Thyroid gland (tissue), 4 donors: ENCODE measurements at places on chromosomes 11 and 22.

DNA sequence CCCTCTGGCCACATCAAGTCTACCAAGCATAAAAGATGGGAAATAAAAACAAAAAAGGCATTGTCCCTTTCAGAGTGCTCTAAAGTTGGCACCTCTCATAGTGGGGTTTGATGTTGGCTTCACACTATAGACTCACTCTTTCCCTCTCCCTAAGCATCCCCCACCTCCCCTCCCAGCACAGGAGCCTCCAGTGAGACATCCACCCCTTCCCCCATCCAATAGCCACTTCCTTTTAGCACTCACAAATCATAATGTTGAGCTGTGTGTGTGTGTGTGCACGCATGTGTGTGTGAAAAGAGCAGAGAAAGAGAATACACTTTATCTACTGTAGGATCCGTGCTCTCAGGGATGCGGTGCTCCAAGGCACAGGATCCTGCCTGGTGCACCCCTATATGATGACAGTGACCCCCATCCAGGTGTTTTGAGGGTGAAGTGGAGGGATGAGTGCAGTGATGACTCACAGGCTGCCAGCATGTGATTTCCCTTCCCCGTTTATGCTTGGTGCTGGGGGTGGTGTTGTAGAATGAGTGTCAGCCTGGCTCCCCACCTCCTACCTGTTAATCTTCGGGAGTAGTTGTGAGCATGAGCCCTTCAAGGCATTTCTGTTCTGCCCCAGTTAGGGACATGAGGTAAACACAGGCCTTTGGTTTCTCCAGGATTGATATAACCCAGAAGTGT, 235.2 kb upstream of the B3GAT1 start:
- DNase-seq = no peak

GRCh38 chr22:22738959-22739585, 94.7 kb downstream of the GGTLC2 start:
- no peak for DNase-seq

GRCh38 chr11:12372111-12372510, 5.3 kb upstream of the PARVA start:
- DNase-seq = no peak

DNA sequence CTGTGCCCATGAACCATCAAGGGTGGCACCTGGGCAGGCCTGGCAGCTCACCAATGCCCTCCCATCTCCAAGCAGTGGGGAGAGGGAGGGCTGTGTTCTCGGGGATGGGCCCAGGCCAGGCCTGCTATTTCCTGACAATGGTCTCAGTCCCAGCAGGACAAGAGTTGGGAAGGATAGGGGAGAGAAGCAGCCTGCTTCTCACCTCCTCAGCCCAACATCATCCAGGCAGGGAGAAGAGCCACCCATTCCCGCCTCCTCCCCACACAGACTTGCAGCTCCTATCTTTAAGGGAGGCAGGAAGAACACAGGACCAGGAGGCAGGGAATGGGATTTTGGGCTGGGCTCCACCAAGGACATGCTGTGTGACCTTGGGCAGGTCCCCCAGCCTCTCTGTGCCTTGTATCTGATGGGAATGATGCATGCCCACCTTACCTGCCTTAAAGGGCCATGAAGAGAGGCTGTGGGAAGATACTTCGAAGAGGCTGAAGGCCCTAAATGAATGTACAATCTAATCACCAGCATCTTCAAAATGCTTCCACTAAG, 108.7 kb downstream of the DSCAML1 start:
- DNase-seq = peak; percentile 47

- DNase-seq = no peak
These were observed 52.4 kb downstream of the SYT13 start for GRCh38 chr11:45233804-45234170.

GRCh38 chr22:45212306-45212709, 28.4 kb downstream of the KIAA0930 start:
- DNase-seq = peak; percentile 83

DNA sequence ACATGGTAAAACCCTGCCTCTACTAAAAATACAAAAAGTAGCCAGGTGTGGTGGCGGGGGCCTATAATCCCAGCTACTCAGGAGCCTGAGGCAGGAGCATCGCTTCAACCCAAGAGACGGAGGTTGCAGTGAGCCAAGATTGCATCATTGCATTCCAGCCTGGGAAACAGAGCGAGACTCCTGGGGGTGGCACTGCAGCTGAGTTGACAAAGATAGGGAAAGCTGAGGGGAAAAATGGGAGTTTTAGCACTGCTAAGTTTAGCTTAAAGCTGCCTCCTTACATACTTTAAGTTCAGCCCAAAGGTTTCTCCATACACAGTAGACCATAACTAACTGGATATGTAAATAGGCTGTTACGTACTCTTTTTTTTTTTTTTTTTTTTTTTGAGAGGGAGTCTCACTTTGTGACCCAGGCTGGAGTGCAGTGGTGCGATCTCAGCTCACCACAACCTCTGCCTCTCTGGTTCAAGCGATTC, 9.0 kb upstream of the USP28 start:
- DNase-seq = peak; percentile 47

GRCh38 chr22:35648066-35649025, at the start of gene APOL6:
Gene APOL6, plus strand, starts transcription at chr22:35648446. Its CDS starts 7,980 bp downstream, at chr22:35656426.
- DNase-seq = peak; percentile 43

- peak; percentile 56 for DNase-seq
These were observed 681 bp upstream of the ARHGEF12 start for GRCh38 chr11:120335556-120335907.

DNA sequence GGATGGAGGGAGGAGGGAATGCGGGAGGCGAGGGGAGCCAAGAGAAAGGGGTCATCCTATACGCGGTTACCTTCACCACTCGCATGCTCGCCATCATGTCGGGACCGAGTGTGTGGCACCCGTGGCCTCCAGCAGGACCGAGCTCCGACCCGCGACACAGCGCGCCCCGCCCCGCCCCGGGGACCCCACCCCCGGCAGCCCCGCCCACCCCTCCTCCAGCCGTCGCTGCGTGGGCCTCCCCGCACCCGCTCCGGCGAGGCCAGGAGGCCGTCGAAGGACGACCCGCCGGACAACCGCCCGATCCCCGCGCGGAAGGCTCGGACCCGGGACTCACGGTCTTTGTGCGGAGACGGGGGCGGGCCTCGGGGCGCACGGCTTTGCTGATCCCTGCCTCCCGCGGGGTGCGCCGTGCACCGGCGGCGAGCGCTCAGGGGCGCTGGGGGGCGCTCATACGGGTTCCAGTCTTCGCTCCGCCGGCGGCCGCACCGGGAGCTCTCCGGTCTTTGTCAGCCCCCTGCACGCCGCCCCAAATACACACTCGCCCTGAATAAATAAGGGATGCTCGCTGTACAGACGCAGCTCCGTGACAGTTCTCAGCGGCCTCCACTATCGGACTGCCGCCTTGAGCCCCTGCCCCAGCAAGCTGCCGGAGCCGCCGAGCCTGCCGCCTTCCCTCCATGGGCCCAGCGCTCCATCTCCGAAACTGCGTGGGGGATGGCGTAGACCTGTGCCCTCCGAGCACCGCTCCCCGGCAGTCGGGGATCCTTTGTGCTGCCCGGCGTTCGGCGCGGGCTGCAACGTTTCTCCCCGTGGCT, at the start of gene UBE2L6:
Gene UBE2L6, minus strand, starts transcription at position 158 of the 815 bp plus-strand sequence. Its CDS starts 61 bp downstream, at position 97.
- peak; percentile 80 for DNase-seq

DNA sequence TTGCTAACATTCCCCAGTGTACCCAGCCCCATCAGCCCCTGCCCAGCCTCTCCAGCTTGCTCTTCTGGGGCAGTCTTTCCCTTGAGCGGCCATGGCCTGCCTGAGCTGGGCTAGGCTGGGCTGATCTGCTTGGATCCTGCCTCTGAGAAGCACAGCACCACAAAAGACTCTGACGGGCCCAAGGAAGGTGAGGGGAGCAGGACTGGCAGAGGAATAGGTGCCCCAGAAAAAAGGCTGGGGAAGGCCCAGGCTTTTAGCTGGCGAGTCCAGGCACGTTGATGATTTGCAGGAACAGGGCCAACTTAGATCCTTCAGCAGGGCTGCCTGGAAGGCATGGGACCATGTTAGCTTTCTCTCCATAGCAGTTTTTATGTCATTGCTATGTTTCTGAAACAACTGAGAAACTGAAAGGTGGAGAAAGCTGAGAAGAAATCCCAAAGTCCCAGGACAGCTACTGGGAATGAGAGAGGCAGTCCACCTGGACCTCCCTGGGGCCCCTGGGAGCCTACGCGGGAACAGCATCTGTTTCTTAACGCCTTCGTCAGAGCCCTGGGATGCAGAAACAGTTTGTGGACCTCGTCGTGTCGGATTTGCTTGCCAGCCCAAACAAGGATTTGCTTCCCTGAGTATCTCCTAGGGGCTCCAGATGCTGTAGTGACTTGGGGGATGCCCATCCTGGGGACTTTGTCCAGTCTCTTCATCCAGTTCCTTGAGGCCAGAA, 24.4 kb upstream of the FXYD6 start:
- DNase-seq = no peak

DNA sequence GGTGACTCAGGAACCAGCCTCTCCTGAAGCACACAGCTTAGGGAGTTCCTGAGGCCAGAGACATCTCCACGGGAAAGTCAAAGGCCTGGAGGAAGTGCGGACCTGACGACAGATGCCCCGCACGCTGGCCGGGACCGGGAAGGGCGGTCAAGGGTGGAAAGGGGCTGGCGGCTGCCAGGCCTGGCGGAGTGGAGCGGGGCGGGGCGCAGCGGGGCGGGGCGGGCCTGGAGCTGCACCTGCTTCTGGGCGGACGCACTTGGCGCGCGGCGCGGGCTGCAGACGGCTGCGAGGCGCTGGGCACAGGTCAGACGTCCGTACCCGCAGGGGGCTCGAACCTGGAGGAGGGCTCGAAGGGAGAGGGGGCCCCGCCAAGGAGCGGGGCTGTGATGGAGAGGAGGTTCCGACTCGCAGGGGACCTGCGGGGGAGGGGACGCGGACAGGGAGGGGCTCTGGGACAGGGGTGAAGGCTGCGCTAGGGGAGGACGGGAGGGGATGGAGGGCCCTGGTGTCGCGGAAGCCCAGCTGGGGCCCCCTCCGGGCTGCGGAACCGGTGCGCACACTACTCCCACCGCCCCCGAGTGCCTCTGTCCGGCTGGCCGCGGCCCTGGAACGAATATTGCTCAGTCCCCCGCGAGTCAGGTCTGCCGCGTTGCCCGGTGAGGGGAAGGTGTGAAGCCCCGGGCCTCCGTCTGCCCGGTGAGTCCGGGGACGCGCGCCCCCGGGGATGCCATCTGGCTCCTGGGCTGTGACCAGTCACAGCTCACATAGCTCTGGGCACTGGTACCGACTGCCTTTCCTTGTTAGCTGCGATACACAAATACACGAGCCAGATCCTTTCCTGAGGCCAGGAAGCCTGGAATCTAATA, at the start of gene TMEM45B:
Gene TMEM45B, plus strand, starts transcription at position 253 of the 866 bp plus-strand sequence. CDS start 36,635 bp downstream, outside the sequence.
- DNase-seq = peak; percentile 81

GRCh38 chr11:61332281-61332796, 566 bp downstream of the DDB1 start:
- peak; percentile 21 for DNase-seq

GRCh38 chr11:89205378-89205777, 27.7 kb downstream of the TYR start:
- no peak for DNase-seq

DNA sequence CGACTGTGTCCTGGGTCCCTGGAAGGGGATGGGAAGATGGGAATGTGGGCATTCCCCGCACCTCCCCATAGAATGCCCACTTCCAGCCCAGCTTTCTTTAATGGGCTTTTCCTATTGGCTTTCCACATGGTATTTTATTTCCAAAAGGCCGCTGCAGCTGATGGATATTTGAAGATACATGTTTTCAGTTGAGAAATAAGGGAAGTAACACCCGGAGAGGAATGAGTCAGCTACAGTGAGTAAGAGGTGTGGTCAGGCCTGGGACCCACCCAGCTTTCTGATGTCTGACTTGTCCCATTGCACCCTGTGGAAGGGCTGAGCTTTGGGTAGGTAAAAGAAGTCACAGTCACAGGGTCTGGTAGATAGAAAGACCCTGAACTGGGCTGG, 476.9 kb downstream of the MIAT start:
- DNase-seq = no peak

DNA sequence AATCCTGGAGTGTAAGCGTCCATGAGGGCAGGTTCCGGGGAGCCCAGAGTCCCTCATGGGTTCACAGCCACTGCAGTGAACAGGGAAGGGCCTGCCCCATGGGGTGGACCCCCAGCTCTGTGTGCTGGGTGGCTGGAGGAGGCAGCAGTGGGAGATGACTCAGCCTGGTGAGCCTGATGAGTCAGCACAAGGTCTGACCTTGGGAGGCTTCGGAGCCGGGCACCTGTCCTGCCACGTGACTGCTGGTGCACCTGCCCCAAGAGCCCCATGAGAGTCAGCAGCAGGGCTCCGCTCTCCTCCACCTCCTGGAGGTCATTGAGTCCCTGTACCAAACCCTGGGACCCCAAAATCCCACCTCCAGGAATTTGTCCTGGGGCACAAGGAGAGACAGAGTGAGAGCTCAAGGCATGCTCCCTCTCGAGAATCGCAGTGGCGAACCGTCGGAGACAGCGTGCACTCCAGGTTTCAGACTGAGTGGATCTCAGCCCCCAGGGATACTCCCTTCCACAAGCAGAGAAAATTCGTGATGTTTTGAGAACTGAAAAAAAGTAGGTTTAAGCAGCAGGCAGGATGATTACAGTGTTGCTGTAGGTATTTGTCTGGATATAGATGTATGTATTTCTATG, 1221.7 kb downstream of the BRD1 start:
- DNase-seq = no peak

GRCh38 chr11:74466916-74467885, at the start of gene KCNE3:
Gene KCNE3, minus strand, starts transcription at chr11:74467549. Its CDS starts 9,986 bp downstream, at chr11:74457563.
- peak; percentile 67 for DNase-seq

- no peak for DNase-seq
These were observed 52.7 kb upstream of the SHANK2 start for GRCh38 chr11:71305041-71305440.

- DNase-seq = peak; percentile 6
These were observed 77.6 kb upstream of the KCNQ1OT1 start for GRCh38 chr11:2777386-2777785.

GRCh38 chr22:29706486-29706885, 13.3 kb upstream of the CABP7 start:
- no peak for DNase-seq

- no peak for DNase-seq
These were observed 1.2 kb downstream of the SYNGR1 start for GRCh38 chr22:39350757-39351688.

GRCh38 chr11:3632070-3632660, 9.6 kb downstream of the ART5 start:
- no peak for DNase-seq

DNA sequence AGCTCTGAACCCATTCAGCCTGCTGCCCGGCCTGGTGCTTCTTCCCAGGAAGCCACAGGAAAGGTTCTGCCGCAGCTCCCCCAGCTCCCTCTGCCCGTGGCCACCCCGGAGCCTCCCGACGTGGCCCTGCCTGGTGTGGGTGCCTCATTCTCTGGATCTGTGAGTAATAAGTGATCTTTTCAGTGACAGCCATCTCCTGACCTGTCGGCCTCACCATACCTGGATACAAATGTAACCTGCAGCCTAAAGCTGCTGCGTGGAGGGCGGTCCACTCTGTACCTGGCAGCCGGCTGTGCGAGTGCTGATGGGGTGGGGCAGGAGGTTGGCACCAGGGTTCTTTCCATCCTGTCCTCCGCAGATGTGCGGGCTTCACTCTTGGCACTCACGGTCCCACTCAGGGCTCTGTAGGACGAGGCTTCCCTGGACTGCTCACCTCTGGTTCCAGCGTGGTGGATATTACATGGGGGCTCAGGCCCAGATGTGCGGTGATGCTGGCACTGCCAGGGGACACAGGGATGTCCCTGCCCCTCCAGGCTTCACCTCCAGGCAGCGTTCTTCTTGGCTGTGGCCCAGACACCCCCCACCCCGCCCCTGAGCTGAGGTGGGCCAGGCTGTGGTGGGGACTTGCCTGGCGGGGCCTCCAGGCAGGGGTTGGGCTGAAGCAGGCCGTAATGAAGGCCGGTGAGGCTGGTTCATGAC, 748.5 kb downstream of the BRD1 start:
- DNase-seq = no peak

- DNase-seq = no peak
These were observed 42.5 kb downstream of the INSC start for GRCh38 chr11:15157181-15157580.
